ENCODE measurements at places on chromosomes 13 and 19.

- DNase-seq = no peak
These were observed 1.7 kb downstream of the CAPS start for GRCh38 chr19:5915782-5916165.

DNA sequence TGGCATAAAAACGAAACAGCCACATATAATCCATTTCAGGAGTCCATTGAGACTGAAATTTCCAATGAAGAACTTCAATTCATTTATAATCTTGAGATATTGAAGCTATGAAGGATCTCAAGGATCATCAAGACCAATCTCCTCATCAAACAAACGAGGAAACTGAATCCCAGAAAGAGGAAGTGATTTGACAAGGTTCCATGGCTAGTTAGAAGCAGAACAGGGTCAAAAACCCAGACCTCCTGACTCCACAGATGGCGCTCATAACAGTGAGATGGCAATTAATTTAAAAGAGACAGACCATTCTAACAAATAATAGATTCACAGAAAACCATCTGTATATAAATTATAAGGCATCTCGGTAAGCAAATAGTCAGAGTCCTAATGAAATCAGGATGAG lies 229.7 kb downstream of the KCTD12 start:
- DNase-seq = no peak

GRCh38 chr13:84741253-84741652 lies 859.0 kb upstream of the SLITRK1 start:
- no peak for DNase-seq

DNA sequence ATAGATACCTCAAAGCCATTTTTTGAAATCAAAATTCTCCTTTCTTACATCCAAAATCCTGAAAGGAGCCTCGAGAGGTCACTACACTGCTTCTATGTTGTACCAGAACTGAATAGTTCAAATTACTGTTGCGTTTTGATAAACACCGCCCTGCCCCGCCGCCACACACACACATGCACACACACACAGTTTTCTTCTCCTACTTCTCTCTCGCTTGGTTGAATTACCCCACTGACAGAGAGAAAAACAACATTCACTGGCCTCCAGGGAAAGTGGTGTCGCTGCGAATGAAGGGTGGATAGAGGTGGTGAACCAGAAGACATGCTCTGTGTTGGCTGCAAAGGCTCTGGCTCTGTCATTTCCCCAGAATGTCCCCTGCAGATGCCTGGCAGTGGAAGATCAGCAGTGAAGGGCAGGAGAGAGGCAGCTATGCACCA lies 183.4 kb upstream of the RFC3 start:
- DNase-seq = no peak

DNA sequence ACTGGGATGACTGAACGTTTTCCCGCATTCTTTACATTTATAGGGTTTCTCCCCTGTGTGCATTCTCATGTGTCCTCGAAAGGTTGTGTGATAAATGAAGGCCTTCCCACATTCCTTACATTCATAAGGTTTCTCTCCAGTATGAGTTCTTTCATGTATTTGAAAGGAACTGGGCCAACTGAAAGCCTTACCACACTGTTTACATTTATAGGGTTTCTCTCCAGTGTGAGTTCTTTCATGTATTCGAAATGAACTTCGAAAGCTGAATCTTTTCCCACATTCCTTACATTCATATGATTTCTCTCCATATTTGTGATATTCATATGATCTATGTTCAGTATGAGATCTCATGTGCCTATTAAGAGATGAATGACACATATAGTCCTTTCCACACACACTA lies 19.4 kb downstream of the ZNF709 start:
- no peak for DNase-seq
